ENCODE measurements at places on chromosomes 3 and 15. TPM values are rescaled to one million over a fixed set of nuclear protein-coding genes. Genes with fewer than 3 reads are reported as not detected.

DNA sequence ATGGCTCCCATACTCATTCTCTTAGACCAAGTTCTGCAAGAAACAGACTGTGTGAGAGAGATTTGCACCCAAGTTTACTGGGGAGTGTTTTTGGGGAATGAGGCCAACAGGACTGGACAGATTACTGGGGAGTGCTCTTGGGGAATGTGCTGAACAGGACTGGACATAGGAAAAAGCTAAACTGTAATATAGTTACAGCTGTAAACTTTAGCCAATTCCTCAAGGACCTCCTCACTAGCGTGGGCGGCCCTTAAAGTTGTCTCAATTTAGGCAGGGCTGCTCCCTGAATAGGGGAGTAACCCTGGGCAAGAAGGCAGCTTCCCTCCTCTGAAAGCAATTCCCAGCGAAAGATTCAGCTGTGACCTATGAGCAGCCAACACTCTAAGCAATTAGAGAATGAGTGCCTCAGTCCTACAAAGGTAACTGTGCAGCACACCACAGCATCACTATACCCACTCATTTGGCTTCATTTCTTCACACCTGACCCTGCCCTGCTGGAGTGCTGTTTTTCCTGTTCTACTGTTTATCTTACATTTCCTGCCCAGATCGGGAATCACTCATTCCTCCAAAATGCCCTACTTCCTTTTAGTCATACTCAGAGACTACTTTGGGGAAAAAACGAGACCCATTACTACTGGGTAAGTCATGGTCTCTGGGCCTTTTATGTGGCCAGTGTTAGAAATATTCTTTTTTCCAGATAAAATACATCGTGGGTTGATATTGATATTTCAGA lies 41.3 kb upstream of the TRIM42 start:
- DNase-seq: peak; percentile 21

GRCh38 chr15:80891006-80891405 lies 98.6 kb downstream of the MESD start:
- DNase-seq: no peak

DNA sequence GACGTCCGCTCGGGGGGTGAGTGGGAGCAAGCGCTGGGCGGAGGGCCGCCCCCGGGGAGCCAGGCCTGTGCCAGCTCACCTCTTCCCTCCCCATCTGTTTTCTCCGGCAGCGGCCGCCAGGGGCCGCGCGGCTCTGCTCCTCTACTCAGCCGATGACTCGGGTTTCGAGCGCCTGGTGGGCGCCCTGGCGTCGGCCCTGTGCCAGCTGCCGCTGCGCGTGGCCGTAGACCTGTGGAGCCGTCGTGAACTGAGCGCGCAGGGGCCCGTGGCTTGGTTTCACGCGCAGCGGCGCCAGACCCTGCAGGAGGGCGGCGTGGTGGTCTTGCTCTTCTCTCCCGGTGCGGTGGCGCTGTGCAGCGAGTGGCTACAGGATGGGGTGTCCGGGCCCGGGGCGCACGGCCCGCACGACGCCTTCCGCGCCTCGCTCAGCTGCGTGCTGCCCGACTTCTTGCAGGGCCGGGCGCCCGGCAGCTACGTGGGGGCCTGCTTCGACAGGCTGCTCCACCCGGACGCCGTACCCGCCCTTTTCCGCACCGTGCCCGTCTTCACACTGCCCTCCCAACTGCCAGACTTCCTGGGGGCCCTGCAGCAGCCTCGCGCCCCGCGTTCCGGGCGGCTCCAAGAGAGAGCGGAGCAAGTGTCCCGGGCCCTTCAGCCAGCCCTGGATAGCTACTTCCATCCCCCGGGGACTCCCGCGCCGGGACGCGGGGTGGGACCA lies 632 bp upstream of the CRELD1 start:
- peak; percentile 91 for DNase-seq

The LPP gene
- 47.8 TPM for total RNA-seq

DNA sequence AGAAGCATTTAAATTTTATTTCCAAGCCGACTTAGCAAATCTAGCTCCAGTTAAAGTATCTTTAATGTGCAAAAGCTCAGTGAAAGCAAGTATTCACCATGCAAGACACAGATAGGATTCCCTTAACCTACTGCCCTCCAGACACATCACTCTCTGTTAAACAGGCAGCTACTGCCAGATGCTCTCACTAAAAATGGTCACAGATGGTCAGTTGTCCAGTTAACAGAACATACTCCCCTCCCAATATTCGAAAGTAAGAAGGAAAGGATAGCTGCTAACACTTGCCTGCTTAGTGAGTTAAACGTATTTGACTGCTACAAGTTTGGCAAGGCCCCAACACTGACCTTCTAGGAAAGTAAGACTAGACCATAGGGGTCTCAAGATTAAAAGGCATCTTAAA lies 73.7 kb downstream of the PRTG start:
- no peak for DNase-seq

The TLR9 gene
- total RNA-seq: not detected

- DNase-seq: no peak
Measured at GRCh38 chr3:158733656-158734055, 1.4 kb upstream of the RARRES1 start.

DNA sequence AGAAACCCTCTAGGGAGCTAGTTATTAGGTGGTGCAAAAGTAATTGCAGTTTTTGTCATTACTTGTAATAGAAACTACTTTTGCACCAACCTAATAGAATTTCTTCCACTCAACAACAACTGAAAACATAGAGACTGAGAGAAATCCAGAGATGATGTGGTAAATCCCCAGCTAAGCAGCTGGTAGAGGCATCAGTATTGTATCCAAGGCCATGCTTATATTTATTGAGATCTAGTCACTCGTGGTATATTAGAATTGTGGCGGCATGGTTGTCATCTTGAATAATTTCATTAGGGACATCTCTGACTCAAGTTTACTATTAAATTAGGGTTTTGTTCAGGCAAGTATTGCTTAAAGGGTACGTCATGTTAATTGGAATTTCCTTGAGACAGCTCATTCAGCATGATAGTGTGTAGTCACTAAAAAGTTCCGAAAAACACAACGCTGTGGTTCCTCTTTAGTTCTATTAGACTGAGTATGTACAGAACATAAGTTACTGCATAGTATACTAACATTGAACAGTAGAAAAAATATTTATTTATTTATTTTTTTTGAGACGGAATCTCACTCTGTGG lies 35.3 kb downstream of the PAK2 start:
- DNase-seq: peak; percentile 87

GRCh38 chr3:71226565-71227269 lies 356.8 kb downstream of the FOXP1 start:
- DNase-seq: peak; percentile 25
